ENCODE measurements at places on chromosomes 2 and 18.
A peak's percentile ranks its signal among the peaks of the same experiment; 100 is the strongest.

GRCh38 chr2:159046966-159047365 lies 78.5 kb downstream of the TANC1 start:
- no peak for DNase-seq

- no peak for DNase-seq
Observed at GRCh38 chr2:223952280-223952968, 4.8 kb upstream of the MRPL44 start.

DNA sequence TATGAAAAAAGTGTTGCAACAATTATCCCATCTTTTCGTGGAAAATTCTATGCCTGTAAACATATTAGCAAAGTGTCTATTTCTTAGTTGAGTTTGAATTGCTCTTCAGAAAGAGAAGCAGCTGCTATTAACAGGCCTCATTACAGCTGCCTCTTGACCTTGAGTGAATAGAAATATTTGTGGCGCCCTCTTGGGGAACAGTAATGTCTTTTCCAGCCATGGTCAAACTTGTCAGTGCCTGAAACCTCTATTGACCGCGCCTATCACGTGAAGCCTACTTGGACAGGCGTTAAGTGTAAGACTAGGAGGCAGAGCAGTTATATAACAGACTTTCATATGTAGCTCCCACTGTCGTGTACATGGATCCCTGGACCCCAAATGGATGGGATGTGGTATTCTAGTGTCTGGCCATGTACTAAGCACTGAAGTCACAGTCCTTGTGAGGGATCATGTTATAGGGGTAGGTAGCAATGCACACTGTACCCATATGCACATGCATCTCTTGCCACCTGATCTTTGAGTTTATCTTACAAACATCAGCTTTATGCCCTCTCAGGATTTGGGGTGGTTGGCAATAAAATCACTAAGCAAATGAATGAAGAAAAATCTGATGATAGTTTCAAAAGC lies 245.0 kb downstream of the PTGR3 start:
- peak; percentile 4 for DNase-seq

DNA sequence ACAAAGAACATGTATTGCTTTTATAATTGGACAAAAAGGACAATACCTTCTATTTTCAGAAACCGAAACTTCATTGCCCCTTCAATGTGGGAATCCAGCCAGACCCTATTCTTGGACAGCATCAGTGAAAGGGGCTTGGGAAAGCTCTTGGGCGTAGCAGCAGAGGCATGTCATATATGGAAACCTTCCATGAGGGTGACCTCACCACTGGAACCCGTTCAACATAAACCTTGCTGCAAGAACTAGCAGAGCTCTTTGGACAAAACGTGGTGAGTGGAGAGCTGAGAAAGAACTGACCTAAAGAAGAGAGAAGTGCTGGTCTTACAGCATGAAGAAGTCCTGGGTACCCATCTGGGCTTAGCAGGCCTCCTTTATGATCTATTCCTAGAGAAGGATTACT lies 22.7 kb upstream of the ACTG2 start:
- DNase-seq: no peak

DNA sequence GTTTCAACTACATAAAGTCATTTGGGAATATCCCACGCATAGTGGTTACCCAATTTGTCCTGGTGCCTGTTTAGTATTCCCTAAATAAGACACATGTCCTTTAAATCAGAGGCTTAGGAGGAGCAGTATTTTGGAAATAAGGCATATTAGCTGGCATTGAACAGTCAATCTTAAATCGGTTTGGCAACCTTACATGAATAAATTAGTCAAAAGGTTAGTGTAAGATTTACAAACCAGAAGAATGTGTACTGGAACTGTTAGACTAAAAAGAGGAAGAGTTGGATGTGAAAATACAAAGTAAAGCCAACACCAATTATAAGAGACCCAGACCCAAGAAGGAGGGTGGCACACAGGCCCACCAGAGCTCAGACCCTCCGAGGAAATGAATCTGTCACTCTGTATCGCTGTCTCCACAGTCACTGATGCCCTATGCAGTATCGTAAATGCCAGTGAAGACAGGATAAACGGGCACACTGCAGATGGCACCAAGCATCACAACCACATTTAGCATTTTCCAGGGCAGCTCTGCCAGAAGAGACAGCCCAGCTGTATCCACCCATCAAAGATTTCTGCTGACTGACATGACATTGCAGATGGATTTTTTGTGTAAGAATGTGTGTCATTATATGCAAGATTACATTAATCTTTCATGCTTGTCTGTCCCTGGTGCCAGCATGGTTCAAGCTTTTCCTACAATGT lies 90.4 kb downstream of the CERKL start:
- DNase-seq: no peak

GRCh38 chr2:71849111-71849510 lies 298.6 kb downstream of the CYP26B1 start:
- no peak for DNase-seq

Data from NCI-H187 treated with DMSO at 0.1 percent for 48 hours (cell line).